HFFc6 (cell line): ENCODE measurements at places on chromosomes 7 and 10. TPM values are rescaled to one million over a fixed set of nuclear protein-coding genes. Genes with fewer than 3 reads are reported as not detected.

The OPN1SW gene
- total RNA-seq = not detected in 3 replicates

The PDE6C gene
- not detected in 2 replicates for total RNA-seq

DNA sequence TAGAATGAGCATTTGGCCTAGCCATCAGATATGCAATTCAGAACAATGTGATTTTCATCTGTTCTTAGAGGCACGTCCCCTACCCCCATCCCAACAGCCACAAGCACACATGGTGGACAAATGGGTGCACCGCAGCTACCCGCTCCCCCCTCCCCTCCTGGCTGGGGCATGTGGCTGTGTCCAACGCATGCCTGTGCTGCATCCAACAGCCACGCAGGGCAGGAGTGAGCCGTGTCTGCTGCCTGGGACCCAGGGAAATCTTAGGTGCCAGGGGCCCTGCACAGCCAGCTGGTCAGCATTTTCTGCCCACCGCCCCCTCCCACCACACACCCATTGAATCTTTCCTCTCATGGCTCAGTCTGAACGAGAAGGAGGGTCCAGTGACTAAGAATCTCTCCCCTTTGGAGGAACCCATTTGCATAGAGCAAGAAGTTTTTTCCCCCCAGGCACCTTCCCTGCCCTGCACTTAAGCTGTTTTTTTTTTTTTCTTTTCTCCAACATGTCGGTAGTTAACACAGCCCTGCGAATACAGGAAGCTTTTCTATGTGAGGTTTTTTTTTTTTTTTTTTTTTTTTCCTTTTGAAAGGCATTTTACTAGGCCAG is 138.9 kb downstream of the WDR11 start:
- 0 out of 2 replicates have a peak, but pooled peaks cover 13% of the 10 kb centered on the region for H3K36me3 ChIP-seq
- no peak overlapping the region for H3K4me3 ChIP-seq
- no peak for DNase-seq
- peaks cover 5% of the 10 kb centered on the region for H3K27me3 ChIP-seq
- no peaks in the 10 kb centered on the region for H3K4me1 ChIP-seq

DNA sequence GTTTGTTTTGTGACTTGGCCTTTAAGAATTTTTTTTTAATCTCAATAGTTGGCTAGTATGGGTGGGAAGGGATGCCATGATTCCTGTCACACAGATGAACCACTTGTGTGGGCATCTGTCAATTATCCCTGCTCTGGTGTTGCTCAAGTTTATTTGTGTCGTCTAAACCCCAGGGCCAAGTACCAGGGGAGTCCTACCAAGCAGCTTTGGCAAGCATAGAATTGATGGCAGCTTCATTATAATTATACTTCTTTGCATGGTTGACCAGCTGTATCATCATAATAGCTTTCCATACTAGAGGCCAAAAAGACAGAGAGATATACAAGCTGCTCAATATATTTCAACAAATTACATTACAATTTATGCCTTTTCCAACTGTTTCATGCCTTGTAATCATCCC is 30.4 kb downstream of the SUGCT start:
- no peak for DNase-seq
- H3K4me1 ChIP-seq = peaks cover 12% of the 10 kb centered on the region
- H3K27me3 ChIP-seq = peaks cover 7% of the 10 kb centered on the region
- 0 out of 2 replicates have a peak, but pooled peaks cover 4% of the 10 kb centered on the region for H3K36me3 ChIP-seq

DNA sequence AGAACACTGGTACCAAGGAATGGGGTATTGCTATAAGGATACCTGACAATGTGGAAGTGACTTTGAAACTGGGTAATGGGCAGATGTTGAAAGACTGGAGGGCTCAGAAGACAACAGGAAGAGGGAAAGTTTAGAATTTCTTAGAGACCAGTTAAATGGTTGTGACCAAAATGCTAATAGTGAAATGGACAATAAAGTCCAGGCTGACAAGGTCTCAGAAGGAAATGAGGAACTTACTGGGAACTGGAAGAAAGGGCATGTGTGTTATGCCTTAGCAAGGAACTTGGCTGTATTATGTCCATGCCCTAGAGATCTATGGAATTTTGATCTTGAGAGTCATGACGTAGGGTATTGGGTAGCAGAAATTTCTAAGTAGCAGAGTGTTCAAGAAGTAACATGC is 38.0 kb downstream of the FAM149B1 start:
- peaks cover 16% of the 10 kb centered on the region for H3K4me1 ChIP-seq
- no peak overlapping the region for H3K4me3 ChIP-seq
- H3K27ac ChIP-seq = no peak overlapping the region
- peaks cover 20% of the 10 kb centered on the region for H3K36me3 ChIP-seq

DNA sequence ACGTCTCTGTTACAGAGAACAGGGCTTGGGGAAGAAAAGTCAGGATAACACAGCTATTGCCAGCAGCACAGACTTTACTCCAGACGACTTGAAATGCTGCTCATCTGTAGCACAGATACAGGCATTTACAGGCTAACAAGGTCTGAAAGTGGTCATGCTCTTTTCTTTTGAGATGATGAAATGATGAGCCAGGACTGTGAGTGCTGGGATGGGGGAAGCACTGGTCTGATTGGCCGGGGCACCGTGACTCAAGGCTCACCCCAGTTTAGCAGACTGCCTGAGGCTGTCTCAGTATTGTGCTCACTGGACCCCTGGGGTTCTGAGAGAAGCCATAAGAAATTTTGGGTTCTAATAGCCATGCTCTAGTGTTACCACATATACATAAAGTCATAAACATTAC is 12.4 kb downstream of the SMKR1 start:
- peak; percentile 41 for DNase-seq
- H3K4me1 ChIP-seq = peaks cover 21% of the 10 kb centered on the region
- no peaks in the 10 kb centered on the region for H3K36me3 ChIP-seq
- no peak overlapping the region for H3K27ac ChIP-seq

- no peak overlapping the region for H3K27ac ChIP-seq
- 0 out of 2 replicates have a peak, but pooled peaks cover 6% of the 10 kb centered on the region for H3K4me1 ChIP-seq
- H3K36me3 ChIP-seq = no peaks in the 10 kb centered on the region
- no peaks in the 10 kb centered on the region for H3K27me3 ChIP-seq
Observed at GRCh38 chr10:63562857-63563256, 41.7 kb downstream of the REEP3 start.

DNA sequence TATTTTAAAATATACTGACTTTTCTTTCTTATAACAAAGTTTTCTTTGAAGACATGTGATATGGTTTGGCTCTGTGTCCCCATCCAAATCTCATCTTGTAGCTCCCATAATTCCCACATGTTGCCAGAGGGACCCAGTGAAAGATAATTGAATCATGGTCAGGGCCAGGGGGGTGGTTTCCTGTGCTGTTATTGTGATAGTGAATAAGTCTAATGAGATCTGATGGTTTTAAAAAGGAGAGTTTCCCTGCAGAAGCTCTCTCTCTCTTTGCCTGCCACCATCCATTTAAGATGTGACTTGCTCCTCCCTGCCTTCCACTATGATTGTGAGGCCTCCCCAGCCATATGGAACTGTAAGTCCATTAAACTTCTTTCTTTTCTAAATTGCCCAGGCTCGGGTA is 768.1 kb downstream of the NRG3 start:
- no peak for DNase-seq
- no peaks in the 10 kb centered on the region for H3K27me3 ChIP-seq
- H3K36me3 ChIP-seq = no peaks in the 10 kb centered on the region
- no peak overlapping the region for H3K4me3 ChIP-seq
